ENCODE measurements at places on chromosomes 12 and 14.

DNA sequence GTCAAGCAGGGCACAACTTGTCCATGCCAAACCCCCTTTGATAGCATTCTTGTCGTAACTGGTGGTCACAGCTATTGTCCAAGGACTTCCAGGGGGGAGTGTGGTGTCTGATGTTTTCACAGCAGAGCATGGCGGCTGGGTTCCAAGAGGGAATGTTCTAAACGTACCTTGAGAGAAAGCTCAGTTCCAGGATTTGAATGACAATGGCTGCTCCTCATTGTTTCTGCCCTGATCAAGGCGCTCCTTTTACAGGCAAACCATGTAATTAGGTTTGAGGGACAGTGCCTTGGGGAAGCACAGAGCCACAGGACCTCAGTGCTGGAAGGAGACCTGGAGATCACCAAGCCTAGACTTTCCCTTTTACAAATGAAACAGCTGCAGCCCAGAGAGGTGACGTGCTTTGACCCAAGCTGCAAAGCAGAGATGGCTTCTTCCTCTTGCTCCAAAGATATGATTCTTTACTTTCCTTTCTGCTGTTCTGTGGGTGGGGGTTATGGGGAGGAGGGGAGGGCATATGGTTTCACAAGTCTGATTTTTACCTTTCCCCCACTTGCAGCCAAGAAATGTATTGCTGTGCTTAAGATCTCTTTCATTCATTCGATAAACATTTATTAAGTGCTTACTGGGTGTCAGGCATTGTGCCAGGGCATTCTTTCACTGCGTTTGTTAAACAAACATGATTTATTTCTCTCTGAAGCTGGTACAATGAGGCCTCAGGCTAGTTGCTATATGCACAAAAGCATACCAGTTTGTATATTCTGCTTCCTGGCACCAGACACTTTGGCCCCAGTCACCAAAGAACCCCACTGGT lies 172.8 kb downstream of the KTN1 start:
- no peak for DNase-seq

- DNase-seq, result no peak
These were observed 277.9 kb upstream of the FLRT2 start for GRCh38 chr14:85252011-85252410.

GRCh38 chr12:44921736-44922135 lies 45.6 kb upstream of the NELL2 start:
- DNase-seq, result no peak

DNA sequence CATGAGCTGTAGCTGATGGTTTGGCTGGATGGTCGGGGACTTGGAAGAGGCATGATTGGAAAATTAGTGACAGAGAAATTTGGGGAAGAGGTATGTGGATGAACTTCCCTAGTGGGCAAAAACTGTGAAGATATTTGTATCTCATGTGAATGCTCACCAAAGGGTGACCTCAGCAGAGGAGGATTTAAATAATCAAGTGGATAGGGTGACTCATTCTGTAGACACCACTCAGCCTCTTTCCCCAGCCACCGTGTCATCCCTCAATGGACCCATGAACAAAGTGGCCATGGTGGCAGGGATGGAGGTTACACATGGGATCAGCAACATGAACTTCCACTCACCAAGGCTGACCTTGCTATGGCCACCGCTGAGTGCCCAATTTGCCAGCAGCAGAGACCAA lies 60.8 kb upstream of the KRAS start:
- DNase-seq, result no peak

GRCh38 chr12:2667716-2668440 lies 126.9 kb upstream of the FKBP4 start:
- no peak for DNase-seq

DNA sequence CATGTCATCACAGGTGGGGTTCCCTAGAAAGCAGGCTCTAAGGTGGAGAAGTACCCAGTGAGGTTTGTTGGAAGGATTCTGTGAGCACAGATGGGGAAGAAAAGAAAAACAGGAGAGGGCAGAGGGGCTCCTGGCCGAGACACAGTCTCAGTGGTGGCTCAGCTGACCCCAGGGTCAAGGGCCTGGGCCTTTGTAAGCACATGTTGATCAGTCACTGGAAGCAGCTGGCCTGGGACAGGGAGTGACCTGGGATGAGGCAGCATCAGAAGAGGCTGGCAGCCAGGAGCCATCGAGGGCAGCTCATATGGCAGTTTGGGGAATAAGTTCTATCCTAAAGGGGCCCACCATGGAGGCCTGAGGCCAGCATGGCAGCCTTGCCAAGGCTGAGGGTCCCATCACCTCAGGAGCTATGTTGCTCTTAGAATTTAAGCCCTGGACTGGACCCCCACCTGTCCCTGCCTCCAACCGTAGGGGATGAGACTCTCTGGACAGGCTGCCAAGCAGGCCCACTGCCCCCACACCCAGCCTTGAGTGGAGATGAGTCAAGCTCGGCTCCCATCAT lies 6.3 kb upstream of the TMEM179 start:
- DNase-seq, result no peak

DNA sequence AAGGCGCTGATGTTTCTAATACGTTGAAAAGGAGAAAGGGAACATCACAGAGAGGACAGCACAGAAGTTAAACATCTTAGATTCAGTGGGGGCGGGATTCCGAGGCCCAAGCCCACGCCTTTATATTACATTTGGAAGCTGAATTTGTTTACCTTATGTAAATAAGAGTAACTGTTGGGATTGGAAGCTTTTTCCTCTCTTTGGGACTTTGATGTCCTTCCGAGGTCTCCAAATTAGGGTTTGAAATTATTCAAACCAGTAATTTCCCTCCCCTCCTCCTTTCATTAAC lies 6.4 kb downstream of the FOXA1 start:
- no peak for DNase-seq

DNA sequence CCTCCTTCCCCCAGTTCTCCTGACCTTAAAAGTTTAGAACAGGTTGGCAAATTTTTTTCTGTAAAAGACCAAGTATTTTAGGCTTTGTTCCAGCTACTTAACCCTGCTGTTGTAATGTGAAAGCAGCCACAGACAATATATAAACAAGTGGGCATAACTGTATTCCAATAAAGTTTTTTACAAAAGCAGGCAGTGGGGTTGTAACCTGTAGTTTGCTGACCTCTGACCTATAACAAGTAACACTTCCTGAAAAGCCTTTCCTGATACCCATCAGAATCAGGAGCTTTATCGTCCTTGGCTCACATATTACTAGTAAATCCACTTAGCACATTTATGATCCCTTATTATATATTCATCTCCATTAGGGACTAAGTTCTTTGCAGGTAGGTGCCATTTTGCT lies 13.1 kb upstream of the SMARCC2 start:
- DNase-seq, result no peak

- DNase-seq, result no peak
These were observed 131.6 kb downstream of the RGS6 start for GRCh38 chr14:72063761-72064282.
